Fibroblast of lung (primary cell): ENCODE measurements at places on chromosomes 7 and 10.

- DNase-seq: peak; percentile 90
Measured at GRCh38 chr7:105454095-105454747, 65.5 kb upstream of the SRPK2 start.

DNA sequence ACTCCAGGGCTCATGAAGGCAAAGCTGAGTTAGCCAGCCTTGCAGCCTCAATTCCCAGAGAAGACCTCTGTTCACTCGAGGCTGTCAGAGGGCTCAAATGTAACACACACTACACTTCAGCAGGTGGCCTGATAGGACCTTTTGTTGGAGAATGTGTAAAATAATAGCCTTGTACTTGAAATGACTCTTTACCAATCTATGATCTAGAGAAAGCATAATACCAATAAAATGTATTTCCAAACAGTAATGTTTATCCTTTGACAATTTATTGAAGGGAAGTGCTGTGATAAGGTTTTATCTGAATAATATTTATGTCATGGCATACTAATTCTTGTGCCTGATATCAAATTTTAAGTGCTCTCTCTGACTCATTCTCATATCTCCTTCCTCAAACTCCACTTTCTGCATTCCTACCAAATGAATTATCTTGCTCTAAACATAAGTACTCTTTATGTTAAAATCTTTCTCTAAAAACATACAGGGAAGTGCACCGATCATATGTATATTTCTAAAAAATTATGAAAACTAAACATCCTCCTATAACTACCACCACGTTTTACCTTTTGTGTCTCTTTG is 20.9 kb downstream of the CYP3A7 start:
- no peak for DNase-seq

- DNase-seq: peak; percentile 27
Measured at GRCh38 chr7:25926009-25926408, 226.0 kb upstream of the NFE2L3 start.

- peak; percentile 86 for DNase-seq
Measured at GRCh38 chr10:3625959-3626751, 158.9 kb downstream of the KLF6 start.

DNA sequence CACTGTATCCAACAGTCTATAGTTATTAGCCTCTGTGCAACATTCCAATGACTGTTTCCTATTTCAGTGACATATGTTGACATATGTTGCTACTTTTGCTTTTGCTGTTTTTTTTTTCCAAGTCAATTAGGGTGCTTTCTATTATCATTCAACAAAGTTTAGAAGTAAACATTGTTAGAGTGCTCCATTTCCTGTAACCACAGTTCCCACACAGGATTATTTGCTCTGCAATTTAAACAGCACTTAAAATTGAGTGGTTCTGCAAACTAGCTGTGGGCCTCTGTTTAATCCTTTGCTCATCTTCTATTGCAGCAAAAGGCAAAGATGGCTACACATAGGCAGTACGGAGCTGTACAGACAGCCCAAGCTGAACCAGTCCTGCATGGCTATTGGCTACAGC is 46.5 kb upstream of the PTN start:
- no peak for DNase-seq

DNA sequence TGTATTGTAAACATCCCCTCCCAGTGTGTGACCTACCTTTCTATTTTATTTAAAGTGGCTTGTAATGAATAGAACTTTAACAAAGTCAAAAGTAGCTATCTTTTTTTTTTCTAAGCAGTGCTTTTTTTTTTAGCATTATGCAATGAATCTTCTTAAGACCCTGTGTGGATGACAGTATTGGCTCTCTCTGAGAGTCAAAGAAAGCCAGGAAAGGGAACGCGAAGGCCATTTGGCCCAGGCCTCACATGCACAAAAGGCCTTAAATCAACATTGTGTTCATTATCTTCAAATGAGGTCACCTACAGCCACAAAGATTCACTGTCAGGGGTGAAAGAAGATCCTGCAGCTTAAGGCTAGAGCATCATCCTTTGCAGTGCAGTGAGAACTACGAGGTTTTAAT is 721.5 kb downstream of the GRID1 start:
- peak; percentile 2 for DNase-seq

DNA sequence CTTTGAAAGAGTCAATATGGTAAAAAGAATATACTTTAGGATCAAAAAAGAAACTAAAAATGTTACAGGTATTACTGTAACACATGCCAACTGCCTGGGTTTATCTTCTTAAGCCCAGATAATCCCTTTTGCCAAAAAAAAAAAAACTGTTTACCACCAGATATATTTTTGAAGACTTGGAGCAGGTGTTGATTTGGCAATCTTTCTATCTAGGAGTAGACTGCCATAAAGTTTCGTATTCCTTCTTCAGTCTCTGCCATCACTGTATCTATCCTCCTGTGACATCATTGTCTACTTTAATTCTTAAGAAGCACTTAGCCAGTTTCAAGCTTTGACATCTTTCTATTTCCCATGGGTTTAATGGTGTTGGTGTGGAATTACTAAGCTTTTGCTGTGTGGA is 161.0 kb downstream of the ST7 start:
- DNase-seq: no peak

GRCh38 chr10:44771233-44771995 is 139.7 kb upstream of the TMEM72 start:
- no peak for DNase-seq

DNA sequence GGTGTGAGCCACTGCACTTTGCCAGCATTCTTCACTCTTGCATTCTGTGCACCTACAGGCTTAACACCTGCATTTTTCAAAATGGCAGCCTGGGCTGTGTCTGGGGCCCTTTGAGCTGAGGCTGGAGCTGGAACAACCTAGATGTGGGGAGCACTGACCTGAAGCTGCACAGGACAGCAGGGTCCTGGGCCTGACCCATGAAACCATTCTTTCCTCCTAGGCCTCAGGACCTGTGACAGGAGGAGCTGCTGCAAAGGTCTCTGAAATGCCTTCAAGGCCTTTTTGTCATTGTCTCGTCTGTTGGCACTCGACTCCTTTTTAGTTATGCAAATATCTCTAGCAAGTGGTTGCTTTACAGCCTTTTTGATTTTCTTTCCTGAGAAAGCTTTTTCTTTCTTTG is 82.3 kb downstream of the INPP5A start:
- no peak for DNase-seq

- no peak for DNase-seq
Measured at GRCh38 chr10:121662945-121663917, 65.0 kb upstream of the FGFR2 start.

DNA sequence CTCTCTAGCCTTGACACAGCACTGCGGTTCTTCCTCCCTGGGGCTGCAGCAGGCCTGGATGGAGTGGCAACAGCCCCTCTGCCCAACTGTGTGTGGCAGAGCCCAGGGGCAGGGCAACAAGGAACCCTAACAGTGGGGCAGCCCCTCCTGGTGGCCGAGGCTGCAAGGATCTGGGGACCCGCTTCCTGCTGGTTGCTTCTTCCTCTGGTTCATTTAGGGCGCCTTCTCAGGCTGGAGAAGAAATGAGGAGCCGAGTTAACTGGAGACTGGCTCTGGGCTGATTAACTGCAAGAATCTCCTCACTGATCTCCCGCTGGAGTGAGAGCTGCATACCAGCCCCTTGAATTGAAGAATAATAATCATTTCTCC is 80.1 kb upstream of the EMX2 start:
- DNase-seq: no peak

GRCh38 chr10:15841696-15842095 is 18.6 kb downstream of the MINDY3 start:
- no peak for DNase-seq

GRCh38 chr7:98930921-98931320 is 52.6 kb downstream of the TRRAP start:
- peak; percentile 4 for DNase-seq

GRCh38 chr7:105024734-105025133 is 10.7 kb downstream of the KMT2E start:
- peak; percentile 83 for DNase-seq

DNA sequence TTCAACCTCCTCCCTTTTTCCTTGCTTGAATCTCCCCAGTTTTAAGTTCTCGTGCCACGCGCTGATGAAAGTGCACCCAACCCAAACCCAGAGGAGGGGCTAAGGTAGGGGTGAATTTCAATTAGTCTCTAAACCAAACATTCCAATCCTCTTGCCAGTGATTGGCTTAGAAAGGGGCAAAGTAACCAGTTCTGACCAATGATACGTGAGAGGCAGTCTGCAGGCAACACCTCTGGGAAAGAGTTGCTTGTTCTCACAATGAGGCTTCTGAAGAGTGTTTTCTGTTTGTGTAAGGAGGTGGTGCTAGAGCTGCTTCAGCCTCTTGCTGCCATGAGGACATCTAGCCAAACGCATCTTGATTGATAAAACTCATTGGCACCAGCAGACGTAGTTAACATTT is 21.8 kb downstream of the SLC35G1 start:
- DNase-seq: no peak

GRCh38 chr10:75859141-75859540 is 427.7 kb downstream of the LRMDA start:
- DNase-seq: no peak

GRCh38 chr7:86747698-86748097 is 104.0 kb downstream of the GRM3 start:
- DNase-seq: no peak

DNA sequence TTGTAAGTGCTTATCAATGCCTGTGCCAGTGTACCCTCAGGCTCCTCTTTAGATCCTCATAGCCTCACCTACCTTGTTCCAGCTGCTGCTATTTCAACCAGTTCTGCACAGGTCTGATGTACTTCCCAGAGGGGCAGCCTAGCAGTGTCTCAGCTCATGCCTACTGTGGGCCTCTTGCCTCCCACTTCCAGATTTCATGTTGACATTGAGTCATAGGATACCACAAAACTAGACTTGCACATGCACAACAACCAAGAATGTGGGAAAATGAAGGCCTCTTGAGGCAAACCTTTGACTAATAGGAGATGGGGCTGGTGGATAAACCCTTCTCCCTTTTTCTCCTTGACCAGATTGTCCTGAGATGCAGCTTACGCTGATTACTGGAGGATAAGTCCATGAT is 31.0 kb downstream of the PON3 start:
- DNase-seq: no peak

- DNase-seq: peak; percentile 74
Measured at GRCh38 chr10:83881661-83882060, 257.6 kb upstream of the GHITM start.

DNA sequence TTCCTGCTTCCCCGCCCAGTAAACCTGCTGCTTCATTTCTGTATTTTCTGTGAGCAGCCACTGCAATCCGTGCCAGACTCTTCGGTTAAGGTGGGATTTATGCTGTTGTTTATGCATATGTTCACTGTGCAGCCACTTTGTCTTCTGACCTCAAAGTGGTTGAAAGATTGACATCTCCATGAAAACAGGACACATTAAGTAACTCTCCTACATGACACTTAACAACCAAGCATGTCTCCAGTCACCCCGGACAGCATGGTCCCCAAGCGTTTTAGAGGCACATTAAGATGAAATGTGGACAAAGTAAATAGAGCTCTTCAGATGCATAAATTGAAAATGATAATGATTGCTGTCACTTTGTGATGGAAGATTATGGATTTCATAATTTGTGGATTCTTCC is 421.3 kb downstream of the GFRA1 start:
- DNase-seq: no peak

DNA sequence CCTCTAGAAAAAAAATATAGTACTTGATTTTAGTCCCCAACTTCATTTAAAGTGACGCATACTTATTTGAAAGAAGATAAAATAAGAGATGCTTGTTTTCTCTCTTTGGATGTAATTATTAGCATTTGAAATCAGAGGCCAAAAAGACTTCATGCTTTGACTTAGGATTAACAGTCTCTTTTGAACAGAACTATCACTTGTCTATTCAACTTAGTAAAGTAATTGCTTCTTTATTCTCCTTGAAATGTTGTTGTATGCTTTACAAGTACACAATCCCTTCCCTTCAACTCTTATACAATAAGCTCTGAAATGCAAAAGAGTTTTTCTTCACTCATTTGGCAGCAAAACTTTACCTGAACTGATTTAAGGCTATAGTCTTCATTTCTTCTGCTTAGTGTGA is 80.8 kb downstream of the HIBADH start:
- no peak for DNase-seq

GRCh38 chr10:105838392-105838791 is 1197.3 kb downstream of the SORCS3 start:
- no peak for DNase-seq

DNA sequence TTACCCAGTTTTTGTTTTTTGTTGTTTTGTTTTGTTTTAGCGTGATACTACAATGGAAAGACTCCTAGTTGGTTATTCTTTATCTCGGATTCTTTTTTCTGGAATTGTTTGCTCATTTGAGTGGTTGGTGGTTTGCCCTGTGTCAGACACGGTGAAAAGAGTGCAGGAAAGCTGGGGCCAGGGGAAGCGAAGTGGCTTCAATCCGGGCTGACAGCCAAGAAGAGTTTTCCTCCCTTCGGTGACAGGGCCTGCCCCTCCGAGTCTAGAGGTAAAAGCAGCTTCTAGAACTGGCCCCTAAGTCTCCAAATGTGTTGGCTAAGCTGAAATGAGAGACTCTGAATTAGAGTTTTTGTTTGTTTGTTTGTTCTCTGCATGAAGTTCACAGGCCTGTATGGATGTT is 5.7 kb upstream of the AP5Z1 start:
- peak; percentile 33 for DNase-seq

- peak; percentile 65 for DNase-seq
Measured at GRCh38 chr7:114104035-114104434, 185.2 kb upstream of the PPP1R3A start.

DNA sequence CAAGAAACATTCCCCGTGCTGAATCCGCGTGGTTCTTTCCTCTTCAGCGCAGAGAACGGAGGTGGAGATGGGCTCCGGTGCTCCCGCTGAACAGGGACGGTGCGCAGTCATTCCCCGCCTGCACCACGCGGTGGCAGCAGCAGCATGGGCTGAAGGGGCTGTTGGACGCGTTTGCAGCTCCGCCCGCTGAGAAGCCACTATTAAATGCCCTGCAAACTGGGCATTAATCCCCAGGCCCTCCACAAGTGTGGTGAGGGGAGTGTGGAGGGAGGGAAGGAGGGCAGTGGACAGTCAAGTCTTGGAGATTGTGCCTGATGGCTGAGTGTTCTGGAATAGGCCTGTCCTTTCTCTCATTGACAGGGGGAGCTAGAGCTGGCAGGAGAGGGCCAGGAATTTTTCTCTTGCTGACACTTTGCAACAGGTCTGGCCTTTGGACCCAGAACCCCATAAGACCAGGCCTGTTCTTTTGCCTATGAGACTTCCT is 240.2 kb upstream of the INHBA start:
- DNase-seq: peak; percentile 81

- DNase-seq: peak; percentile 100
Measured at GRCh38 chr10:110918643-110919348, at the start of gene BBIP1. Gene BBIP1 (minus strand): TSS chr10:110919180. CDS start chr10:110918157, 1,023 bp downstream.

DNA sequence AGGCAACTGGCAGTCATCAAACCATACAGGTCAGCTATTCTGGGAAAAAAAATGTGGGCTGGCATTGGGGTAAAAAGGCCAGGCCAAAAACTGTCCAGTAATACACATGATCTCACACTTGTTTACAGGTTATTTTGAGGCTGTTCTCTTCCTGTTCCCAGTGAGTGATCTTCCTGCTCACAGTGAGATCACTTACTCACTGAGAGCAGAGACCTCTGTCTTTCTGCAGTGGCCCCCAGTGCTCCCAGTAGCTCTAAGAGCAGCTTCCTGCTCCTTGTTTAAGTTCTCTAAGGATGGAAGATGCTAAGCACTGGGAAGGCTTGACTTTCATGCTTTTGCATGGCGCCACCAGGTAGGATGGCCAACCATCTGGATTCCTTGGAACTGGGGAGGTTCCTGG is 93.5 kb upstream of the KIAA1217 start:
- no peak for DNase-seq

- peak; percentile 42 for DNase-seq
Measured at GRCh38 chr7:80347173-80347572, 164.7 kb downstream of the GNAT3 start.
